ENCODE measurements at places on chromosomes 2 and 18.

DNA sequence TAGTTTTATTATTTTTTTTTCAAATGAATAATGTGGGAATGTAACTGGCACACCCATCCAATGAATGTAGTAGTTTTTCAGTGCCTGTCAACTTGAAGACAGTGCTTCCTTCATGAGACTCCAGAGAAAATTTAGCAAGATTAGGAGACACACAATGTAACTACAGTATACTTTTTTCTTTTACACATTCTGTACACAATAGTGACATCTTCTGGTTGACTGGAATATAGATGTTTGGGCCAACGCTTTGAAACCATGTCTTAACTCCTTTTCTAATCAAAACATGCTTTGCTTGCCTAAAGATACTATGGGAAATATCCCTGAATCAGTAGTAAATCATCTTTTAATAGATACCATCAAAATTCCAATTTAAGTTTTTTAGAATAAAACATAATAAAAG, 229.5 kb upstream of the ZC3H15 start:
- peak; percentile 45 for DNase-seq

- no peak for DNase-seq
Observed at GRCh38 chr2:30860726-30861125, 53.5 kb upstream of the CAPN13 start.

GRCh38 chr18:60865801-60866200, 467.4 kb upstream of the CDH20 start:
- no peak for DNase-seq

DNA sequence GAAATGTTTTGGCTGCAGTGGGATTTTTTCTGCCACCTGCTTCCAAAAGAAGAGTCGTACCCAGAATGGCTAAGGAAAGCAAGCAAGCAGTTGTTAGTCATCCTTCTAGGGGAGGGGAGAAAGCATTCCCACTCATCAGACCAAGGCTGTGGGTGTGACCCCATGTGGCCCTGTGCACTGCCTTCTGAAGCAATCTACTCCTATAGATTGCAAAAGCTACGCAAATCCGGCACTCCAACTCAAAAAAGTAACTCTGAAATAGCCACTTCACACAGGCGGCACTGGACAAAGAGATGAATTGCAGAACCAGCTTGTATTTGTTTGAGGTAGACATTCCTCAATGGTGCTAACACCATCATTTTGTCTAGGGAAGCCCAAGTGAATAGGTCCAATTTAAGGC, 44.3 kb downstream of the ST3GAL5 start:
- no peak for DNase-seq

GRCh38 chr18:25231327-25231691, 120.7 kb downstream of the ZNF521 start:
- DNase-seq, result peak; percentile 14
